ENCODE measurements at places on chromosomes 3 and 15.

- DNase-seq = peak; percentile 23
Measured at GRCh38 chr15:68578980-68579935, at the start of gene CORO2B. TSS of gene CORO2B (plus strand) at chr15:68578993. CDS start at chr15:68579263, 270 bp downstream.

- no peak for DNase-seq
Measured at GRCh38 chr3:64008487-64009351, 14.6 kb downstream of the PSMD6 start.

DNA sequence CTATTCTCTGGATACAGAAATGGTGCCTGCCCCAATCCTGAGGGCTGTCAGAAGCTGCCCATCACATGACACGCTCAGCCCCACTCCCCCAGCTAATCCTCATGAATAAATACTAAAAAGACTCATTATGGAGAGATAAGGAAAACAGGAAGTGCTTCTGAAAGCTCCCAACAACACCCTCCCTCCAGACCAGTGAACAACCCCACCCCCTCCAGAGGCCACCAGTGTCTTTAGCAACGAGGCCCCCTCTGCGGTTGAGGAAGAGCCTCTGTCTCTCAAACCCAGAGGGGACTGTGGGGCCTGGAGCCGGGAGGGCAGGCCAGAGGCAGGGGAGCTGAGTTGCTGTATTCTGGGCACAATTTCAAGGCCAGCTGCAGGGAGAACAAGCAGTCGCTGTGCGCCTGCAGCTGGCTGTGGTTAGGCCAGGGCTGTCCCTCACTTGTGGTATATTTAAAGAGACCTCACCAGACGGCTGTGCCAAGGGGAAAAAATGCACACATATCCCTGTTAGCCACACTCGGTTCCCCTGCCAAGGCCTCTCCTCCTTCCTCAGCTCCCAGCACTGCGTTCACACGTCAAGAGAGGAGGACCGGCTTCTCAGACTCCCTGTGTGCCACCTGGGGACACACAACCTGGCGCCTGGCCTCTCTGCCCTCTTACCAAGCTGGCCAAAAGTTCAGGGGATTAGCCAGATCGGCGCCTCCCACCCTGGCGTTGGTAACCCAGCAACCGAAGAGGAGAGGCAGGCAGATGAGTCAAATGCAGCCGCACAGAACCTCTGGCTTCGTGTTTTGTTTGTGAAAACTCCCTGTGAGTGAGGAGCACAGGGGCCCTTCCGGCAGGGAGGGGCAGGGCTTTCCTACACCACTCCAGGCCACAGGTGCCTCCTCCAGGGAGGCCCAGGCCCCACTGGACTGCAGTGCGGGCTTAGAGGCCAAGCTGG is 101.2 kb upstream of the ETV5 start:
- DNase-seq = no peak

GRCh38 chr15:79257454-79257853 is 25.1 kb upstream of the ANKRD34C start:
- DNase-seq = no peak

DNA sequence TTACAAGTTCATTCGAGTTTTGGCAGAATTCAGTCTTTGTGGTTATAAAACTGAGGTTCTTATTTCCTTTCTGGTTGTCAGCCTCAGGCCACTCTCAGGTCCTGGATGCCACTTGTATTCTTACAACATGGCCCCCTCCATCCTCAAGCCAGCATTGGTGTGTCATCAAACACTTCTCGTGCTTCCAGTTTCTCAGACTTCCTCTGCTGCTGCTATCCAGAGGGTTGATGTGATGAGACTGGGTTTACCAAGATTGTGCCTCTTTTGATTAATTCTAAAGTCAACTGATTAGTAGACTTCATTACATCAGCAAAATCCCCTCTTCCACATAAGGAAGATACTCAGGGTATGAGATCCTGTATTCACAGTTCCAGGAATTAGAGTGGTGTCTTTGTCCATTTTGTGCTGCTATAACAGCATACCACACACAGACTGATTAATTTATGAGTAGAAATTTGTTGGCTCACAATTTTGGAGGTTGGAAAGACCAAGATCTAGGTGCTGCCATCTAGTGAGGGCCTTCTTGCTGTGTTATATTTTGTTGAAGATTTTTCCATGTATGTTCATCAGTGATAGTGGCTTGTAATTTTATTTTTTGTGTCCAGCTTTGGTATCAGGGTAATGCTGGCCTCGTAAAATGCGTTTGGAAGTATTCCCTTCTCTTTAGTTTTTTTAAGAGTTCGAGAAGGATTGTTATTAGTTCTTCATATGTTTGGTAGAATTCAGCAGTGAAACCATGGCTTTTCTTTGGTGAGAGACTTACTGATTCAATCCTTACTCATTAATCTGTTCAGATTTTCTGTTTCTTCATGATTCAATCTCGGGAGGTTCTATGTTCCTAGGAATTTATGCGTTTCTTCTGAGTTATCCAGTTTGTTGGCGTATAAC is 11.1 kb downstream of the LRCH3 start:
- no peak for DNase-seq

- DNase-seq = no peak
Measured at GRCh38 chr3:171566803-171567422, 106.7 kb upstream of the TNIK start.

DNA sequence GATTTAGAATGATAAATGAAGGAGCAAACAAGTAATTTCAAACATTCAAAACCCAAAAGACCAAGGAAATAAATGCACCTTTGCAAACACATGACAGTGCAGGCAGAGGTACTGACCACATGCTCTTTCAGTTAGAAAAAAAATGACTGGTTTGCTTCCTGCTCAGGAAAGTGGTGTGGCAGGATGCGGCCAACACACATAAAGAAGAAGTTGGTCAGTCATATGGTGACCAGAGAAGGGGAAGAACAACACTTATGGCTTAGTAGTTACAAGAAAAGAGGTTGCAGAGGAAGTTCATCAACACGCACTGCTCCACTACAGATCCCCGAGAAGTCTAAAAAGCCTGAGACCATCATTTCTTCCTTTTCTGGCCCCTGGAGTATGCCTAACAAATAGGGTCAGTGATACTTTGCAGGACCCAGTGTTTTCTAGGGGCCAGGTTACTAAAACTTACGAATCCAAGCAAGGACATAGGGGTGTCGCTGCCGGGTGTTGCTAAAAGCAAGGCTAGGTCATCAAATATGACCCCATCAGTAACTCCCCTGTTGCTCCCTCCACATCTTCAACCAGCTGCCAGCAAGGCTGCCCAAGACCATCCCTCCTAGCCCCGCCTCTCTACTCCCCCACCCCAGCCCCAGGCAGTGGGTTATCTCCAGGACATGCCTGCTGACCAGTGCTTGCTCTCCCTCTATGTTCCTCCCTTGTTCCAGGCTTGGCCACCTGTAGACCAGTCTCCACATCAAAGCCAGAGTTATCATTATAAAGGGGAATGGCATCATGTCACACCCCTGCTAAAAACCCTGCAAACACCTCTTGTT is 11.2 kb downstream of the ATP8B4 start:
- DNase-seq = no peak

DNA sequence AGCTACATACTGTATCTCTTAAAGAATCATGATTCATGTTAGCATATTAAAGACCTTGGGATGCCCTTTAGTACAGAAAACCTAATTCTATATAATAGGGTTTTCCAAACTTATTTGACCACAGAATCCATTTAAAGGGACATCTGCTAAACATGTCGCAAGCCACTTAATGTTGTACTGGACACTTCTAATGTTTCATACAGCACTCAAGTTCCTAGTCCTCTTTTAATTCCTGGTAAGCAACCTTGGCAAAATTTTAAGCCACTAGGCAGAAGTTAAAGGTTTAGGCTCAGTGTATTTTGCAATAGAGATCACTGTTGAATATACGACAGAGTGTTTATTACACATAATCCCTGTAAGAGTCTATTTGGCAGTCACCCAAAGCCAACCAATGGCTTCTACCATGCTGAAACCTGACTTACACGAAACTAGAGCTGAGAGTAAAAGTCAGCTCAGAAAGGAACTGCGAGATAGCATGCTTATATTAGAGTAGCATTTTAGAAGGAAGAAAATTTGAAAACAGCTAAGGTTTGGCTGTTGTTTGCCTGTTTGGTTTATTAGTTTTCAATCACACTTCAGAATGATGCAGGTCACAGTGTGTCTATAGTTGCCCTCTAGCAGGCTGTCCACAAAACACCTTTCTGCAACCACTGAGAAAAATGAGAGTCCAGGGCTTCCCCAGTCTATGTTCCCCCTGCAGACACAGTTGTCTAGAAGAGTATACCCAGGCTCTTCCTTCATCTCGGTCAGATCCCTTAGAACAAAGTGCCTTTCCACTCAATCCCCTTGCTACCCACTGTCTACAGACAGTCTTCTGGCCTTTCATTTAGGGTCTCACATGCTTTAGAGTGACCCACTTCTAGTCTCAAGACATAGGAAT is 104.4 kb downstream of the FMN1 start:
- DNase-seq = no peak

DNA sequence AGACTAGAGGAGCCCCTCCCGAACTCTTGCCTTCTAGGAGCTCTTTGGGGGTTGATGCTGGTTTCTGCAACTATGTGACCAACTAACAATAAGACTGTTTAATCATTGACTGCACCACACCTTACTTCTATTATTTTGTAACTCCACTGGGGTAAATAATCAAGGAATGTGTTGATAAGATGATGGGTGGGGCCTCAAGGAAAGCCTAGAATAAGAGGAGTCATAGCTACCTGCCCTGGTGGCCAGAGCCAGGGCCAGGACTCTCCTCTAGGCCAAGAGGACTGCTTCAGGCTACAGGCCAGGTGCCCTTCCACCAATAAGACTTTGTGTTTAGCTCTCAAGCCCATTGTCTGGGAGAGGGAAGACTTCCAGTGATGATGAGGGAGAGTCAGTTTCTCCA is 41.2 kb upstream of the PIAS1 start:
- DNase-seq = no peak

- DNase-seq = no peak
Measured at GRCh38 chr15:43105077-43105736, 631 bp downstream of the UBR1 start.

- DNase-seq = no peak
Measured at GRCh38 chr3:67678665-67679064, 24.3 kb upstream of the SUCLG2 start.

DNA sequence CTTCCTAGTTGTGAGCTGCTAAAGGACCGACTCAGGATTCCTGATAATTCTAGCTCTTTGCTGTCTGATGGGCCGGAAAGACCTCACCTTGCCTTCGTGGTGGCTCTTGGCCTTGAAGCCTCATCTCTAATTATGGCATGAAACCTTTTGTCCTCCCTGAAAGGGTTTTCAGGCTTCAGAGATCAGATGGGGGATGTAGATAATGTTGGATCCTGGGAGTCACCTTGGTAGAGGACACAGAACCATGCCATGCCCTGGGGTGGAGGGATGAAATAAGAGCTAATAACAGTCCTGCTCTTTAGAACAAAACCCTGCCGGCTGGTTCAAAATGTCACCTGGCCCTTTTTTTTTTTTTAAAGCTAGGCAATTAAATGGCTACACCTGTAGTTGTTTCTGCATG is 50.8 kb upstream of the SYN2 start:
- no peak for DNase-seq

DNA sequence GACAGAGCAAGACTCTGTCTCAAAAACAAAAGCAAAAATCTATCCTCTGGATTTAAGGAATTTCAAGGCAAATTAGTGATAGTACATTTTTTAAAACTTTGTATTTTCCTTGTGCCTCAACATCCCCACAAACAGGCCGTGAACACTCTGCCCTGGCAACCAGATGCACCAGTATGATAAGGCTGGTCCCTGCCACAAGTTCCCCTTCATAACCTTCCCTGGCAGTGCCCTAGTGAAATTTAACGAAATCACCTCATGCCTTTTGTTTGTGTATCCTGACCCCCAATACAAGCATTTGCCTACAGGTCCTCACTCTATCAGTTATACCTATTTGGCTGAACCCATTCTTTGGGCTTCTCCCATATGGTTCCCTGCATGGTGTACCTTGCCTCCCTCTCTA is 107.4 kb upstream of the FLNB start:
- no peak for DNase-seq

GRCh38 chr3:167728176-167728575 is 6.5 kb downstream of the PDCD10 start:
- DNase-seq = no peak

DNA sequence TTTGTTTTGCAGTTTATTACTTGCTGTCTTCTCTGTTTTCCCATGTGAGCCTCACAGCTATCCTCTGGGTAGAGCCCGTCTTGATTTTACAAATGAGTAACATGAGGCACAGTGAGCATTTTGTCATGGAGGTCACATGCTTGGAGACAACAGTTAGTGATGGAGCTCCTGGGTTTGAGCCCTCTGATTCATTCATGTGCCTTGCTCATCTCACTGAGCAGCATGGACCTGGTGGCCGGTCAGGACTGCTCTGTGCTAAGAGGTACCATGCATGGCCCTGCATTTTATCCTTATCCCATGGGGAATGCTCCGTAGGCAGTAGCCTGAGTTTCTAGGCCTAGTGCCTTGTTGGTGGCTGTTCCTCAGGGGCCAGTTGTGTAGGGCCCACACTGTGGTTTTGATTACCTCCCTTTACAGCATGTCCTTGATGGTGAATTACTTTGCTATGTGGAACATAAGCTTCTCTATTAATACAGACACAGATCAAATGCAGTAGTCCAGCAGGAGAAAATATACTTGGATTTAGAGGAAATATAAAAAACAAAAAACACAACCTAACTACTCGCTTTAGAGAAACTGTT is 35.6 kb downstream of the MAP2K5 start:
- no peak for DNase-seq

GRCh38 chr3:62167566-62168262 is 205.6 kb downstream of the FEZF2 start:
- DNase-seq = no peak

Measured in activated CD4-positive, alpha-beta T cell treated with anti-CD3 and anti-CD28 coated beads, Interleukin-2, amount 50 U/mL, for 48 hours (primary cell).